CD4-positive, alpha-beta T cell treated with Interleukin-4 for 4 hours (primary cell): ENCODE measurements at places on chromosomes 3 and 15.

GRCh38 chr3:19734453-19734852, 199.6 kb downstream of the EFHB start:
- DNase-seq = no peak

DNA sequence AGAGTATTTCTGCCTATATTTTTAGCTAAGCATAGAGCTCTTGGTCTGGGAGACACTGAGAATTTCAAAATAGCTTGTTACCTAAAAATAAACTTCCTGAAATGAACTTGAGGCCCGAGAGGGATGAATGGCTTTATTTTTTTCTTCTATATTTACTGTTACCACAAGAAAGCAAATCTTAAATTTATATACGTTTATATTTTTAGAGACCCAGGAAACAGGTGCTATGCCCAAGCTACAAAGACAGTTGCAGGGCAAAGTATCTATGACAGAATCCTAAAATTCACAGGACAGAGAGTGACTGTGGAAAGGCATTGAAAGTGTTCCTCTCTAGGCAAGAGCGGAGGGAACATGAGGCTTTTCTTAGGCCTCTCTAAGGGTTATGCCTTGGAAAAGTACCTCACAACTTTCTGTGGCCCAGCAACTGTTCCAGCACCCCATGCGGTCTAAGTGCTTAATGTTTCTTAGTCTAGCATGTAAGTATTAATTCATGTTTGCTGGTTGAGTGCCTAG, 36.5 kb downstream of the TGFBR2 start:
- no peak for DNase-seq

DNA sequence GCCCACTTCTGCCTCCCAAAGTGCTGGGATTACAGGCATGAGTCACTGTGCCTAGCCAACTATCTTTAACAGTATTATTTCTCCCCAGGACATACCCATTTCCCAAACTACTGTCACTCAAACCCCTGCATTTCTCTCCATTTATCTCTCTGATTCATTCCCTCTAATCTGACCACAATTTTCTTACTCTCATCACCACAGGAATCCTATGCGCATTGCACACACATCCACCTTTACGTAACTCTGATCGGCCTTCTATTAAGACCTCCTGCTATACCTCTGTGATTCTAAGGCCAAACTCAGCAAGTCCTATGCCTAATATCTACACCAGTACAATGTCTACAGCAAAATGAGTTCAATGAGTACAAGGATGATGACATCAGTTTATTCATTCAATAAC, 235.0 kb downstream of the ULK4 start:
- no peak for DNase-seq

GRCh38 chr15:58201516-58201915, 63.3 kb downstream of the AQP9 start:
- DNase-seq = no peak

DNA sequence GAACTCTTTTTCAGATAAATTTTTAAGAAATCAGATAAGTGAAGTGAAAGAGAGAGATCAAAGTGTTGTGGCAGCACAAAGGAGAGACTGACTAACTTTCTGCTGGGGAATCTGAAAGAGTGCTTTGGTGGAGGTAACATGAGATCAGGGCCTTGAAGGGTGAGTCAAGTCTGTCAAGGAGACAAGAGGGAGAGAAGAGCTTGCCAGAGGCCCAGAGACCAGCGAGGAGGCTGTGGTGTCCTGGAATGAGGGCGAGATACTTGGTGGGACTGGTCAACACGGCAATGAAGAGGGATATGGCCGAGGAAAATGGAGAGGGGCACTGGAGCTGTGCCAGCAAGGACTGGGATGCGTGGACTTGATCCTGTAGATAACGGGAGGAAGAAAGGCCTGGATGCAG, 4.6 kb downstream of the TADA3 start:
- DNase-seq = peak; percentile 43

DNA sequence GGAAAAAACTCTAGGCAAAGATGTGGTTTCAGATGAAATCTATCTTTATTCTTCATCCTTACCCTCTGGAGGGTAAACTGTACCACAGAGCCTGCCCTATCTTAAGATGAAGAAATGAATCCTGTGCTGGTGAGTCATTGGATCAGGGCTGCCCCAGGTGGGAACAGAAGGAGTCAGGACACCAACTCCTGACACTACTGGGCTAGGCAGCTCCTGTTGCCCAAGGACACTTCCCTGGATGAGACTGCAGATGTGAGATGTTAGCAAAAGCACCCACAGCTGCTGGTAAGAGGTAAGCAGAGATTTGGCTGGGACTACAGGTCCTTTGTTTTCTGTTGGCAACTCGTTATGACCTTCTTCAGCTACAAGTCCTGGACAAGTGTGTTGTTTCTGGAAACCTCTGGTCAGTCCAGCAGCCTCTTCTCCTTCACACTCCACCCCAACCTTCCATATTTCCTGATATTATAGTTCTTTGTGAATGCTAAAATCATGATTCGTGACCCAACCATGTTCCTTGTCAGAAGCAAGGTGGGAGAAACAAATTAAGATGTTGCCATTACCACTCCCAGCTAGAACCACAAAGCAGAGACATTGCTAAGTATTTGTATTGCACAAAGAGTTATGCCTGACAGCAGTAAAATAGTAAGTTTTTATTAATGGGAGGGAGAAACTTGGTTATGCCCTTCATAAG, 104.2 kb upstream of the TGFBR2 start:
- DNase-seq = no peak

GRCh38 chr3:170697908-170698307, 112.0 kb upstream of the SLC7A14 start:
- DNase-seq = no peak

- no peak for DNase-seq
Observed at GRCh38 chr3:40613306-40613705, 88.5 kb downstream of the ZNF621 start.

- no peak for DNase-seq
Observed at GRCh38 chr3:124609402-124609801, 120.8 kb upstream of the UMPS start.

GRCh38 chr3:160598865-160599264, 33.5 kb upstream of the KPNA4 start:
- no peak for DNase-seq

DNA sequence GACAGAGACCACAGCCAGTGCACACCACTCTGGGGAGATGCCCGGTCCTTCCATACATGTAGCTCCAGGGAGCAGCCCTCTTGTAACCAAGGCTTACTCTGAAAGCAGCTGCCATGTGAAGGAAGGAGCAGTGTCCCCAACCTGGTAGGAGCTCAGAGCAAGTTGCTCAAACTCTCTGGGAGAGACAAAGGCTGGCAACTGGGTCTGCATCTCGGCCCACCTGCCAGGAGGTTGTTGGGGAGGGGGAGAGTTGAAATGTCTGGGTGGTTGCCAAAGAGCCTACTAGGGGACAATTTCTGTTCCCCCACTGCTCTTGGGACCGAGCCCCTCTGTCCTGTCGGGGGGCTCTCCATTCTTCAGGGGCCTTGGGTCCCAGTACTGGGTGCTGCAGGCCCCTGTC, 309.9 kb downstream of the TLE3 start:
- no peak for DNase-seq

DNA sequence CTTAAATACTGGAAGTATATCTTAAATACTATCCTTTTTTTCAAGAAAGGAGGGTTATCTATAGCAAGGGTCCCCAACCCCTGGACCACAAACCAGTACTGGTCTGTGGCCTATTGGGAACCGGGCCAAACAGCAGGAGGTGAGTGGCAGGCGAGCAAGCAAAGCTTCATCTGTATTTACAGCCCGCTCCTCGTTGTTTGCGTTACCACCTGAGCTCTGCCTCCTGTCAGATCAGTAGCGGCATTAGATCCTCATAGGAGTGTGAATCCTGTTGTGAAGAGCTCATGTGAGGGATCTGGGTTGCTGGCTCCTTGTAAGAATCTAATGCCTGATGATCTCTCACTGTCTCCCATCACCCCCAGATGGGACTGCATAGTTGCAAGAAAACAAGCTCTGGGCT, 26.1 kb downstream of the SUMF1 start:
- no peak for DNase-seq

DNA sequence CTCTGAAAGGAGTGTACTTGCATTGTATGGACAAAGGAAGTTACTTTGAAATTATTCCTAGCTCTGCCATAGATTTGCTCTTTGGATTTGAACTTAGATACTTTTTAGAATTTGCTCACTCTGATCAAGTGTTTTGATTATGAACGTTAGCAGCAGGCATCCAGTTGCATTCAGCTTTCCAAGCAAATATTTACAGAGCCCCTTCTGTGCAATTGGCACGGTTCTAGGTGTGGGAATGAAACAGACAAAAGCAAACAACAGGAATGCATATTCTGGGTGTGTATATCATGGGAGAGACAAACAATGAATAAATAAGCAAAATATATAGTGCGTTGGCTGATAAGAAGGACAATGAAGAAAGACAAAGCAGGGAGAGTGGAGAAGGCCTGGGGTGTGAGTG, 125.5 kb upstream of the ADAMTS9 start:
- DNase-seq = no peak

DNA sequence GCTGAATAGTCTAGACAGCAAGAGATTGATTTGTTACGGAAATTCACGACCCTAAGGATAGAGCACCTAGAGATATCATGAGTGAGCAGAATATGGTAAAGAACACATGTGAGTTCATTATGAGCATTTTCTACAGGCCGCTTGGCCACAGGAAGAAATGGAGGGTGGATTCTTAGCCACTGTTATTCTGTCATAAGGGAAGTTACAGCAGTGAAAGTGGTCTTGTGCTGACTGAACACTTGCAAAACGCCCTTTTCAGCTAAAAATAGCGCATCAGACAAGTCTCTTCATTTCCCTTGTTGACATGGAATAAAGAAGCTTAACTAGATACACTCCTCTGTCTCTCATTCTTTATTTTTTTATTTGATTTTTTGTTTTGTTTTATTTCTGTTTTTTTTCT, 19.8 kb downstream of the DGKG start:
- DNase-seq = no peak
